ENCODE measurements at places on chromosomes 12 and 14. TPM values are rescaled to one million over a fixed set of nuclear protein-coding genes. Genes with fewer than 3 reads are reported as not detected.

NDRG2 gene
- total RNA-seq, result 1.5 TPM

CLEC4C gene
- total RNA-seq, result not detected

KRT86 gene
- total RNA-seq, result 0.93 TPM

KRT79 gene
- total RNA-seq, result not detected

ACSS3 gene
- total RNA-seq, result not detected

TMEM179 gene
- total RNA-seq, result 0.36 TPM

PLEKHG7 gene
- not detected for total RNA-seq

MGAT4C gene
- not detected for total RNA-seq

PLXNC1 gene
- total RNA-seq, result 22.7 TPM

KERA gene
- total RNA-seq, result not detected

PPTC7 gene
- 59.1 TPM for total RNA-seq

C14orf180 gene
- total RNA-seq, result not detected

- H3K36me3 ChIP-seq, result peaks cover 49% of the 10 kb centered on the region
- no peak for DNase-seq
- H3K27ac ChIP-seq, result no peak overlapping the region
- no peak overlapping the region for H3K4me3 ChIP-seq
These were observed 26.7 kb downstream of the ELK3 start for GRCh38 chr12:96220902-96221301.

DNA sequence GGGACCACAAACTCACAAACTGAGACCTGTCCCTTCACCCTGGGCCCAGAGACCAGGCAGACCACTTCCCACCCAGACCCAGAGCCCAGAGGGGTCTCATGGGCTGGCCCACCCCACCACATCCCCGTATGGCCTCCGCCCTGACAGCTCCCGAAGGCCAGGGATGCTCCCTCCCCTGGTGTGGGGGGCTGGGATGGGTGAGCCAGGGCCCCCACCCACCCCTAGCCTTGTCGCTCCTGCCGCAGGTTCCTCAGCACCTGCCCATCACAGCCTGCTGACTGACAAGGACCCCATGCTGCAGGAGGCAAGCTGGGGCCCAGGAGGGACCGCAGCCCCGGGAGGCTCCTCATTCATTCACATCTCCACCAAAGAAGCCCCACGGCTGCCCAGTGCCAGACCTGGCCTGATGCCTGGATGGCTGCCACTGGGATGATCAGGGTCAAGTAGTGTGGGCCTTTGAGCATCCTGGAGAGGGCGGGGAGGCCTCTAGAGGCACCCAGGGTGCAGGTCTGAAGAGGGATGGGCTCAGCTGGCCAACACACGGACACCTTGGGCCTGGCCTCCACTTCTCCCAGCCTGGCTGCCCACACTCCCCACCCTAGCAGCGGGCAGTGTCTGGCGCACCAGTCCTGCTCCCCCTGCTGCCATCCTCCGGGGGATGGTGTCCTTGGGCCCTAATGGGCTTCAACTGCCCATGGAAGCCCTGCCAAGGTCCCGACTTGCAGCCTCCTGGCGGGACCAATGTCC lies 24.7 kb upstream of the GPR132 start:
- H3K27me3 ChIP-seq, result peaks cover 8% of the 10 kb centered on the region
- no peak overlapping the region for H3K27ac ChIP-seq
- DNase-seq, result no peak
- peaks cover 6% of the 10 kb centered on the region for H3K4me1 ChIP-seq
- H3K4me3 ChIP-seq, result no peak overlapping the region
- no peaks in the 10 kb centered on the region for H3K36me3 ChIP-seq

GRCh38 chr14:52080808-52081755 lies 12.2 kb upstream of the NID2 start:
- no peak for DNase-seq
- no peaks in the 10 kb centered on the region for H3K4me1 ChIP-seq
- H3K27me3 ChIP-seq, result peaks cover 40% of the 10 kb centered on the region
- H3K27ac ChIP-seq, result no peak overlapping the region
- no peaks in the 10 kb centered on the region for H3K36me3 ChIP-seq

- no peak for DNase-seq
- no peak overlapping the region for H3K4me3 ChIP-seq
- H3K36me3 ChIP-seq, result no peaks in the 10 kb centered on the region
- no peaks in the 10 kb centered on the region for H3K4me1 ChIP-seq
- no peak overlapping the region for H3K27ac ChIP-seq
- H3K27me3 ChIP-seq, result peaks cover 8% of the 10 kb centered on the region
These were observed 15.0 kb downstream of the ACACB start for GRCh38 chr12:109131154-109132050.

DNA sequence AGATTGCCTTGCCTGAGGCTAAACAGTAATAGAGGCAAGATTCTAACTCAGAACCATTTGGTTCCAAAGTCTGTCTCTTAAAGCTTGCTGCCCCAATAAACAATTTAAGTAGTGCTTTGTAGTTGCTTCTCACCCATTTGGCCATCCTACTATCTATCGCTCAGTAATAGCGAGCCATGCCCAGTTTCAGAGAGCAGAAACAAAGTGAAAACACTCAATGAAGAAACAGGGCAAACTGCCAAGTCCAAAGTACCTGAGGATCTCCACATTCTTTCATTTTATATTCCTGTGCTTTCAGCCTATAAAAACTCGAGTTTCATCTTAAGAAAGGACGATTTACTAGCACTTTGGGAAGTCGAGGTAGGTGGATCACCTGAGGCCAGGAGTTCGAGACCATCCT lies 103.3 kb upstream of the BBS10 start:
- DNase-seq, result no peak
- H3K27me3 ChIP-seq, result no peaks in the 10 kb centered on the region
- no peak overlapping the region for H3K27ac ChIP-seq
- peaks cover 17% of the 10 kb centered on the region for H3K36me3 ChIP-seq
- no peak overlapping the region for H3K4me3 ChIP-seq
- peaks cover 27% of the 10 kb centered on the region for H3K4me1 ChIP-seq

GRCh38 chr14:100762901-100763300 lies 36.2 kb downstream of the DLK1 start:
- H3K27ac ChIP-seq, result no peak overlapping the region
- no peak for DNase-seq
- peaks cover 13% of the 10 kb centered on the region for H3K27me3 ChIP-seq

DNA sequence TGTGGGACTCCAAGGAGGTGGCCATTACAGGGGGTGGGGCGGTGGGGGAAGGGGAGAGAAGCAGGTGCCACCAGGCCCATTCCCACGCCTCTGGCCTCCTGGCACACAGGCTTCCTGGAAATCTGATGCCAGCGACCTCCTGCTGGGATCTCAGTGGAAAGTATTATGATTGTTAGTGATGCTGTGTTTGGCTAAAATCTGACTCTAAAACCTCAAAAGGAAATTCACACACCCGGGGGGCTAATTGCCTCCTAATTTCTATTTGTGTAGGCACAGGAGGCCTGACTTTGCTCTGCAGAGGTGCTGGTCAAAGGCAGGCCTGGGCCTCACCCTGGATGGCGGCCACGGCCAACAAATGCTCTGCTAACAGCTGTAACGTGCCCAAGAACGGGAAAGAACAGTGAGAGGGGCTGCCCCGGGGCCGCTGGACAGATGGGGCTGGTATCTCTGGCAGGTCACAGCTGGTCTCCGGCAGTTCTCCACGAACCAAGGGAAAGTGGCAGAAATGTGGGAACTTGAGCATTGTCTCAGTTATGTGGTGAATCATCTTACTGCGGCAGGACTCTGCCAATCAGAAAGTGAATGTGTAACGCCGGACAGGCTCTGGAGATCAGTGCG lies 14.3 kb downstream of the FAM181A start:
- DNase-seq, result no peak
- peaks cover 19% of the 10 kb centered on the region for H3K4me1 ChIP-seq
- peak overlapping the region; percentile 31 for H3K27ac ChIP-seq

GRCh38 chr12:32918890-32919801 lies 22.6 kb upstream of the PKP2 start:
- DNase-seq, result no peak
- no peak overlapping the region for H3K4me3 ChIP-seq
- no peaks in the 10 kb centered on the region for H3K27me3 ChIP-seq
- H3K27ac ChIP-seq, result no peak overlapping the region
- H3K4me1 ChIP-seq, result no peaks in the 10 kb centered on the region
- H3K36me3 ChIP-seq, result no peaks in the 10 kb centered on the region

DNA sequence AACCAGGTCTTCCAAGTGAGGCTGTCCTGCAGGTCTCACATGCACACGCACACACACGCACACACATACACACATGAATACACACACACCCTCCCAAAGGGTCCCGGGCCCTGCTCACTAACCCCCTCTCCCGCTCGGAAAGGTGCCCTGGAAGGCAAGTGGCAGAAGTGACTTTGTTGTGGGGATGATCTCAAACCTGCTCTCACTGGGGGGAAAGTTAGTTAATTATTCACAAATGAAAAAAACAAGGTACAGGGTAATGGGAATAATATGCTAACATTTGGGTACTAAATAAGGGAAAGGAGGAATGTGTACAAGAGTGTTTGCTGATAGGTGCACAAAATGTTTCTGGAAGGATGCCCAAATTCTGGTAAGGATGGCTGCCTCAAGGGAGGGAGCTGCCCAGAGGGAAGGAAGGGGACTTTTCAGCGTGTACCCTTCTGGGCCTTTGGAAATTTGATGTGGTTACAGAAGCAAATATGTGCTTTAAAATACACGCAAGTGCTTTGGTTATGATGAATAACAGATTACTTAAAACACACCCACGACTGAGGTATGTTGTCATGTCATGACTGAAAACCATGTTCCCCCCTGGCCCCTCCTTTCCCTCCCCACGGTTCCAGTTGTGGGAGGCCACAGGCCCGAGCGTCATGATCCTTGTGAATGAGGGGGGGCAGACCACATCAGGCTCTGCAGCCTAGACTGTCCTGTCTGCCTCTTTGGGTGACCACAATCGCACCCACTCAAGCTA lies 43.3 kb upstream of the PLEKHG6 start:
- H3K27ac ChIP-seq, result peak overlapping the region; percentile 82
- DNase-seq, result no peak
- H3K4me3 ChIP-seq, result no peak overlapping the region
- H3K4me1 ChIP-seq, result peaks cover 24% of the 10 kb centered on the region
- peaks cover 2% of the 10 kb centered on the region for H3K27me3 ChIP-seq
- no peaks in the 10 kb centered on the region for H3K36me3 ChIP-seq

- H3K4me1 ChIP-seq, result no peaks in the 10 kb centered on the region
- DNase-seq, result no peak
- no peaks in the 10 kb centered on the region for H3K27me3 ChIP-seq
- no peak overlapping the region for H3K27ac ChIP-seq
- no peaks in the 10 kb centered on the region for H3K36me3 ChIP-seq
These were observed 79.4 kb downstream of the TMTC2 start for GRCh38 chr12:82765971-82766705.

- H3K36me3 ChIP-seq, result no peaks in the 10 kb centered on the region
- no peak for DNase-seq
- no peak overlapping the region for H3K4me3 ChIP-seq
- H3K27ac ChIP-seq, result no peak overlapping the region
- H3K27me3 ChIP-seq, result peaks cover 19% of the 10 kb centered on the region
- no peaks in the 10 kb centered on the region for H3K4me1 ChIP-seq
These were observed 28.1 kb downstream of the OR10P1 start for GRCh38 chr12:55664826-55665225.

GRCh38 chr12:26018926-26019325 lies 60.4 kb downstream of the RASSF8 start:
- no peak overlapping the region for H3K4me3 ChIP-seq
- H3K4me1 ChIP-seq, result no peaks in the 10 kb centered on the region
- H3K27me3 ChIP-seq, result peaks cover 21% of the 10 kb centered on the region
- no peak for DNase-seq
- H3K27ac ChIP-seq, result no peak overlapping the region

- H3K27me3 ChIP-seq, result no peaks in the 10 kb centered on the region
- peaks cover 49% of the 10 kb centered on the region for H3K4me1 ChIP-seq
- peaks cover 25% of the 10 kb centered on the region for H3K36me3 ChIP-seq
- peak overlapping the region; percentile 81 for H3K4me3 ChIP-seq
- no peak for DNase-seq
- H3K27ac ChIP-seq, result peak overlapping the region; percentile 74
These were observed 4.4 kb downstream of the RNF10 start for GRCh38 chr12:120538281-120539156.

DNA sequence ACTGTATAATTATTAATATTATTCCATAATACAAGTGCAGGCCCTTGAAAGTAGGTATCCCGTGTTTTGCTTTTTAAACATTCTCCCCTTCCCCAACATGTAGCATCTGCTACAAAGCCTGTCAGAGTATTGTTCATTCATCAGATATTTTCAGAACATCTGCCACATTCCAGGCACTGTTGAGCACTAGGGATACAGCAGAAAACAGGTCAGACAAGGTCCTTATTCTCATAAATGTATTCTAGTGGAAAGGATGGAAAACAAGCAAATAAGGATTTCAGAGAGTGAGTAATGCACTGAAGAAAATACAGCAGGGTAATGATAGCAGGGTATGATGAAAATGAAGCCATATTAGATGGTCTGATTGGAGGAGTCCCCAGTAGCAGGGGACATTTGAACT lies 3.8 kb downstream of the ERP29 start:
- no peaks in the 10 kb centered on the region for H3K27me3 ChIP-seq
- no peak for DNase-seq
- H3K4me3 ChIP-seq, result no peak overlapping the region
- peaks cover 39% of the 10 kb centered on the region for H3K36me3 ChIP-seq

DNA sequence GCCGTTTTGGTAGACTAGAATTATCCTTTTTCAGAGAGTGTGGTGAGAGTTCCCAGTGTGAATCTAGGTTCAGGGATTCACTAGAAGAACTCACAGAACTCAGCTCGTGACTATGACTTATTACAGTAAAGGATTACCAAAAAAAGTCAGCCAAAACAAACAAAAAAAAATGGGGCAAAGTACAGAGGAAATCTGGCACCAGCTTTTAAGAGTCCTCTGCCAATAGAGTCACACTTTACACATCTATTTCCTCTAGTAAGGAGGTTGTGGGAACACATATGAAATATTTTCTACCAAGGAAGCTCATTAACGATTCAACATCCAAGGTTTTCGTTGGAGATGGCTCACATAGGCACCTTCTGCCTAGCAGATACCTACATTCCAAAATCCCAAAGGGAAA lies 28.2 kb downstream of the TSPAN19 start:
- H3K36me3 ChIP-seq, result no peaks in the 10 kb centered on the region
- DNase-seq, result no peak

- no peaks in the 10 kb centered on the region for H3K27me3 ChIP-seq
- H3K4me3 ChIP-seq, result no peak overlapping the region
- DNase-seq, result no peak
- no peak overlapping the region for H3K27ac ChIP-seq
- H3K4me1 ChIP-seq, result peaks cover 33% of the 10 kb centered on the region
These were observed 6.0 kb upstream of the CHD4 start for GRCh38 chr12:6613015-6613775.

DNA sequence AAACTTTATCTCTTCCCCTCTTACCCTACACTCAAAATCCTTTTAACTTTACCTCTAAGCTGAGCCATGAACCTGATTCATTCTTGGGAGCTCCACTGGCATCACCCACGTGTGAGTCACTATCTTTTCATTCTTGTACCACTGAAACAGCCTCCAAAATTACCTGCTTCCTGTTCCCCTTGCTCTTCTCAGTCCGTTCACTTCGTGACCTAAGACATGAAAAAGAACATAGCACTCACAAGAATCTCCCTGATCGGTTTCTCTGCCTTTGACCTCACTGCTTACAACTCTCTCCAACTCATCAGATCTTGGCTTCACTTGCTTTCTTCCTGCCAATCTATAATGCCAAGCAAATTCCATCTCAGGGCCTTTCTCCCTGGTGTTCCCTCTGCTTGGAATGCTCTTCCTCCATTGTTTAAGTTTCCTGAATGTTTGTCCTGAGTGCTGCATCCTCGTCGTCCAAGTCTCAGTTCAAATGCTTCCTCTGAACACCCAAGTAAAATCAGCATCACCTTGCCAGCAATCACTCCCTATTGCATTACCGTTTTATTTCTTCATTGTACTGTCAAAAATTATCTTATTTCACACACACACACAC lies 9.2 kb downstream of the GLIPR1 start:
- no peak for DNase-seq
- peak overlapping the region; percentile 64 for H3K27ac ChIP-seq
- H3K36me3 ChIP-seq, result peaks cover 20% of the 10 kb centered on the region
- peak overlapping the region; percentile 0 for H3K4me3 ChIP-seq
